ENCODE measurements at places on chromosomes 13 and 19. TPM values are rescaled to one million over a fixed set of nuclear protein-coding genes. Genes with fewer than 3 reads are reported as not detected.

Gene MEX3D
- total RNA-seq = 21.9 TPM

Gene RASAL3
- total RNA-seq = under 0.01 TPM

Gene CALR3
- not detected for total RNA-seq

Gene CPAMD8
- total RNA-seq = 0.69 TPM

Gene RNASEH2B
- total RNA-seq = 38.5 TPM

Gene IGFL2
- not detected for total RNA-seq

Gene NLRP11
- total RNA-seq = not detected

Gene RGL3
- 4.4 TPM for total RNA-seq

Gene ODAD3
- total RNA-seq = 1.0 TPM

All from bronchial smooth muscle cell (primary cell).